Fibroblast of pulmonary artery (primary cell): ENCODE measurements at places on chromosomes 2 and 18.

GRCh38 chr18:78293540-78293939 lies 686.1 kb upstream of the SALL3 start:
- DNase-seq = no peak

DNA sequence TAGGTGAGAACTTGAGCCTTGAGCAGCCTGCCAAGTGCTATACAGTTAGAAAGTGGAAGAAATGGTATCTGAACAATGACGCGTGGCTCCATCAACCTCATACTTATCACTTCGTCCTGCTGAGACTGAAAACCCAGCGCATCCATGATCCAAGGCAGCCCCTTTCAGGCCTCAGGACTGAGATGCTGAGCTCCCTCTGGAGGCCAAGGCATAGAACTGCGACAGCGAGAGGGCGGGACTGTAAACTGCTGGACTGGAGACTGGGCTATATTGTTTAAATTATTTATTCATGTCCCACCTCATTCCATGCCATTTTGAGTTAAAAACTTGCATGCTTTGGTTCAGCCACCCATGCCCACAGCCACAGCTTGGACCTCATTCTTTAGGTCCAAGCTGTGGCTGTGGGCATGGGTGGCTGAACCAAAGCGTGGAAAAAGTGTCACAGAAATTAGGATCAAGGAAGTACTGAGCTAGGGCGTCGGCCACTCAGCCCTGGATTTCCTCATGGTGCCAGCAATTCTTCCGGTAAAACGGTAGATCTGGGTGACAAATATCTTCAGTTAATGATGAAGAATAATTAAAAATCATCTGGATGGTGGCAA lies 195.5 kb downstream of the L3MBTL4 start:
- DNase-seq = peak; percentile 64

DNA sequence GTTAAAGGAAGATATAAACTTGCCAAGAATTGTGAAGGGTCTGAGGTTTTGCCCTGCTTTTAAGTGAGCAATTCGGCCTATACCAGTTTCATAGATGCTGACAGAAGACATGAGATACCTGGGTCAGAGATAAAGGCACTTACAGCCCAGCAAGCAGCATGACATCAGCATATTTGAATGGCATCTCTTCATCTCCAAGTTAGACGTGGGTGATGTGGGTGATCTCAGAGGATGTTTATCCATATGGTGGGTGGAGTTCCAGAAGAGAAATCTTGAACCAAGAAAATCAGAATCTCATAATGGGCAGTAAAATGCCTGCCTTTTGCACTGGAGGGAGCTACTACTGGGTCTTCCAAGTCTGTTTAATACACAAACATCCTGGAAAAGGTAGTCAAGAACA lies 44.7 kb downstream of the GYPC start:
- peak; percentile 27 for DNase-seq

GRCh38 chr2:41267929-41268659 lies 779.7 kb upstream of the PKDCC start:
- no peak for DNase-seq

DNA sequence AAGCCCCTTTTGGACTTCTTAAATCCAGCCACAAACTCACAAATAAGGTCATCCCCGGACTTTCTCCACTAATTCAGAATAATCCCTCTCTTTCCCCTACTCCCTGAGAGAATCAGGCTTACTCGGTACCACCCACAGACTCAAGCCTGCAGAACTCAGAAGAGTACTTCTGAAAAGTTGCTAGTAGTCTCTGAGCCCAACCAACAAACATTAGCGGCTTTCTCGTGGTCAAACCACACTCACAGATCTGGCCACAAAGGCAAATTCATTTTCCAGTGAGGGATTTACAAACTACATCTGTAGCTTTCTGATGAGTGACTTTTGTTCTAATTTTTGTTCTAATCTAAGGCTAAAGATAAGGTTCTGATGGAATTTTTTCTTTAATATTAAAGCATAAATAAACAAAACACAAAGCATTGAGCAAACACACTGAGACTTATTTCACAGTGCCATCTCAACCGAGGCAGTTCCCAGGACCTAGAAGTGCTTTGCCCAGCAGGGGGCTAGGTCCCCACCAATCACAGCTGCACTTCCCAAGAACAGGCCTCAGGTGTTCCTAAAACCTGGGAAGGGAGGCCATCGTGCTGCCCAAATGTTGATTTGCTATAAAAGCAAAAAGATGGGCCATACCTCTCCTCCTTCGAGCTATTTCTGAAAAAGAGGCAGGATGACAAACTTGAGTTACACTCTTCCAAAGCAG lies 110.7 kb downstream of the COLEC12 start:
- peak; percentile 11 for DNase-seq

DNA sequence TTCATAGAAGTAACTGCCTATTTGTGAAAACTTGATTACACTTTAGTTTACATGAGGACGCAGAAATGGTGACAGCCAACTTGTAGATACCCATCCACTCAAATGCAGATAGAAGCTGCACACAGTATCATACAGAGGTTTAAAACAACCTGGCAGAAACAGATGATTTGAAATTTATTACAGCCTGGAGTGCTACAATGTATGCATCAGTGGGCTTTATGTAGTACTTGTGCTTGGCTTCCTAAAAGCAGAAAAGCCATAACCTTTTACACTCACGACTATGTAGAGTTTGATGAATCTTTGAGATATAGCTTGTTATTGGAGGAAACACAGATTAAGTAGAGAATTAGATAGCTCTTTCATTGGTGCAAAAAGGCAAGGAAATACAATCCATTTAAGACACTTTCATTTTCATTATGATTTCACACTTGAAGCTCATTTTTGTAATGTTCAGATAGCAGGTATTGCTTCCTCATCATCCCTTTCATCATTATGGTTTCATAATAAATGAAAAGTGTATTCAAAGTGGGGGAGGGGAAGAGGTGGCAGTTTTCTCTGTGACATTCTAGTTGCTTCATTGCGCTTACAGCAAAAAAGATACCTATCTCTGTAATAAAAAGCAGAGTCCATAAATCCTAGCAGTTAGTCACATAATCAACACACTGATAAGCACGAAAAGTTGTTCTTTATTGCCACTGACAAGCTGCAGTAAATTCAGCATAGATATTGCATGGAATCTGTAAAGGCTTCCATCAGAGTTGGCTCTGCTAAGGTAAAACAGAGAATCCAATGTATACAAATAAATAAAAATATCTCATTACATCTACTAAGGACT lies 789.8 kb upstream of the FSHR start:
- no peak for DNase-seq

DNA sequence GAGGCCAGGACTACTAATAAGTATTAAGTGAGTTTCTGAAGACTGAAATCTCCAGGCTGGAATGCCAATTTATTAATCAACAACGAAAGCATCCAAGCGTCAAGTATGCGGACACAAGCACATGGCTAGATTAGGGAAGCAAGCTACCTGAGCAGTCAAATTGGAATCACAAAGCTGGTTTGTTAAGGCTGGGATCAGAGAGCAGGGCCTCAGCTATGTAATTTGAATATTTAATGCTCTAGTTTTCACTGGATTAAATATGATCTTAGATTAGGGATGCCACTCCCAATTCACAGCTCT lies 5.7 kb downstream of the CCL20 start:
- DNase-seq = no peak

GRCh38 chr2:6359964-6360363 lies 505.7 kb downstream of the CMPK2 start:
- no peak for DNase-seq

DNA sequence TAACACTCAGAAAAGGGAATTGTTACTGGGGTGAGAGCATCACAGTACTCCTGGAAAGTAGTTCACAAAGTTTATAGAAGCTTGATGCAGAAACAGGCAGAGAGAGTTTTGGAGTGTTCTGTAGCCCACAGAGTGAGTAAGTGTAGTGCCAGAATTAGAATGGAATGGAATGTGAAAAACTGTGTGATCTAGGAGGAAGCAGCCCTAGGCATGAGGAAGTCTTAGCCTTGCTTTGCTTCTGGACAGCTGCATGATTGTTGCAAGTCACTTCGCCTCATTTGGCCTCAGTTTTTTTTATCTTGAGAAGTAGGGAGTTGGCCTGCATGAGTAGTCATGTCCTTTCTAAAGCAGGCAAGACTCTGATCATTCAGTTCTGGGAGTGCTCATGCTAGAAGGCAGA lies 10.9 kb downstream of the SERPINB12 start:
- peak; percentile 62 for DNase-seq

DNA sequence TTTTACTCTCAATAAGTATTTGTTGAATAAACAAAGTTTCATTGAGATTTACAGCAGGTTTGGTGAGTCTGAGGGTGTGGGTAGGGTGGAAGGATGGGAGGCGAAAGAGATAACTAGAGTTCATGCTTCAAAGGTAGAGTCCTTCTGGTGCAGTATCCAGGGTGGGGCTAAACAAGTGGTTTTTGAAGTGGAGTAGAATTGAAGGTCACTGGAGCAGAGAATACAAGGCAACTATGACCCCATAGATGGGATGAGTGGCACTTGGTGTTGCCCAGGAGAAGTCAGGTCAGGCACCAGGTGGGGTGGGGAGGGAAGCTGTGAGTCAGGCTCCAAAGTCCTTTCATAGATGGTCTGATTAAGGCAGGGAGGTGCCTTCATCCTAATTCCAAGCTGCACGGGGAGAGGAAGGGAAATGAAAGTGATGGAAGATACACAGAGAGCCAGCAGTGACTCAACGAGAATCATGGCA lies 6.6 kb upstream of the CAB39 start:
- no peak for DNase-seq

DNA sequence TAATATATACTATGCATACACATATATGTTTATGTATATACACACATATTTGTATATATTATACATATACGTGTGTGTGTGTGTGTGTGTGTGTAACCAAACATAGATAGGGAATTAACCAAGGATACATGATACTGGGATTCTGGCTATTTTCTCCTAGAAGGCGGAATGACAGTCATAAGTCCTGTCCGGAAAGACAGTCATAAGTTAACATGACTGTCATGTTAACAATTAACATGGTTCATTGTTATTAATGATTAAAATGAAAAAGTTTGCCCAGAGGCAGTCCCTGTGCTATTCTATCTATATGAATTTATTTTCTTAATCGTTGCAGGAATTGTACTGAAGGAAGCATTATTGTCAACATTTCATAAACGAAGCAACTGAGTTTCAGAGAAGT lies 450.7 kb upstream of the NXPH2 start:
- no peak for DNase-seq

DNA sequence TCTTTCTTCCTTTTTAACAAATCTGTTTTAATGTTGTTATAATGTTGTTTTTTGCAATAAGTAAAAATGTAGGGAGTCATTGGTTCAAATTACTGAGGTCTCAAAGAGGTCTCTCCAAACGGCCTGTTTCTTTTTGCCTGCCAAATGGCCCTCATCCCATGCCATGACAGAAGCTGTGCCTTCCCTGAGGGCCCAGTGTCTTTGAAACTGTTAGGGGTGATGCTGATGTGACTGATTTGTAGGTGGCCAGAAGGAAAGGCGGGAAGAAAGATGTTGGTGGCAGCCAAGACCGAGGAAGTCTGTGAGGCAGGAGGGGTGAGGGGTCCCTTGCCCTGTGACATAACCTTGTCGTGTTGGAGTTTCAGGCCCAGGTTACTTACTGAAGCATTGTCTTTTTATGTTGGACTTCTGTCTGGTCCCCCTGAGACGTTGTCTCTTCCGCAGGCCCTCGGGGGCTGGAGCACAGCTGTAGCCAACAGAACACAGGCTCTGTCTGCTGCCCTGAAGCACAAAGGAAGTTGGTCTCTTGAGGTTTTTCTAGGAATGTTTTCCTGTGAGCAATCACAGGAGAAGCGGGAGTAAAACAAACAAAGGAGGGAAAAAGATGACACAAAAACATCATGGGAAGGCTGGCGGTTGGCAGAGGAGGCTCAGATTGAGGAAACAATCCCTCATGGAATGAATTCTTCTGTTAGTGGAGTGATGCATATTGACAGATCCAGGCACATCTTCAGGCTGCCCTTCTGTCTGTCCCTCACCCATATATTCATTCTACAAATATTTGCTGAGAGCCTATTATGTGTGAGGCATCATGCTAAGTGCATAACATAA lies 4.9 kb upstream of the ST3GAL5 start:
- peak; percentile 79 for DNase-seq

- DNase-seq = no peak
Observed at GRCh38 chr2:218432676-218433365, 13.9 kb downstream of the VIL1 start.

DNA sequence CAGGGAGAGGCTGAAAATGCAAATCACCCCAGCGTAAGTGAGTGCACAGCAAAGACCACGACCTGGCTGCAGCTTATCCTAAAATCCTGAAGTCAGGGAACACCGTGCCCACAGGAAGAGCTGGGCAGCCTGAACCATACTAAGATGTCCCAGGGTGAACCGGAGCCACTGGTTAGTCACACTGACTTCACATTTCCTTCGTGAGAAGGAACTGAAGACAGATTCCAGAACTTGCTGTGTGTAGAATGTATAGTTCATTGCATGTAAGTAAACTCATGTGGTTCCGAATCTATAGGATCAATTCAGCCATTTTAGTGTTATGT lies 84.6 kb upstream of the NDUFV2 start:
- no peak for DNase-seq

DNA sequence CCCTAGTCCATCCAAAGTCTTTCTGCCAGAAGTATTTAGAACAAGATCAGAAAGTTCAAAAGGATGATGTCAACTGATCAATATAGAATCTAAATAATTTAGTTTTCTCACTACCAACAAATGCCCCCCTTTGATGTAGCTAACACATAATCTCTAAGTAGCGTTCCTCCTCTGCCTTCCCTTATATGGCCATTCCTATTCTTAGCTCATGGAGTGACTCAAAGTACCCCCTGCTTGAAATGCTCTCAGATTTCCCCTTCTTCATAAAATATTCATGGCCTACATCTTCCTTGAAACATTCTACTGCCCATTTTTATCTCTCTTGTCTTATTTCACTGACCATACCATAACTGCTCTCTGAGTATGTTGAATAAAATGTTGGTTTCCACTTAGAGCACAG lies 151.5 kb downstream of the UPP2 start:
- no peak for DNase-seq

GRCh38 chr2:154143105-154143504 lies 271.4 kb downstream of the GALNT13 start:
- no peak for DNase-seq

GRCh38 chr2:215423928-215424540 lies 11.8 kb downstream of the FN1 start:
- DNase-seq = peak; percentile 63

DNA sequence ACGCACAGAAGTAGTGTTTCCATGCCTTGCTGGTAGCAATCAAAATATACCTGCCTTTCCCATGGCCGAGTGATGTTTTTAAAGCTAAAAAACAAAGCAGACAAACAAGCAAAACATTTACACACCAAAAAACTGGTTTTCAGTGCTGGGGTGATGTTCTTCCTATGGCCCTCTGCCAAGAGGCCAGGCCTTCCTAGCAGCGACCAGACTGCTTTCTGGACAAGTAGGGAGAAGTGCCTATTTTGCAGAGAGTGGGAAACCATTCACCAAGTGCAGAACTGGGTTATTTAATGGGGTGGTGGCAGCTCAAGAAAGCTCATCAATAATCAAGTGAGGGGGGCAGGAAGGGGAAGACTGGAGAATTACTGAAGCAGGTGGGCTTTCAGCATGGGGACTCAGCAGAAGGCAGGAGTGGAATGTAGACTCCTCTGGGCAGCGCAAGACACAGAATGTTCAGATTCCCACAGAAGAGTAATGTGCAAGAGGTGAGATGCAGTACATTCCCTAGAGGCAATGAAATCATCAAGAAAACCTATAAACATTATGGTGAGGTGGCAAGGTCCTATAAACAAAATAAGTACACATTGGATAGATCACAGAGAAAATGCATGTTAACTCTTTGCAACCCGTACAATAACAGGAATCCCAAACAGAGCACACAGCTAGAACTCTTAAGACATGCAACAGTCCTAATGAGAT lies 44.0 kb downstream of the CPO start:
- no peak for DNase-seq

- DNase-seq = peak; percentile 16
Observed at GRCh38 chr2:112959109-112959812, 18.5 kb upstream of the IL36G start.

GRCh38 chr2:233247744-233248143 lies 3.7 kb upstream of the ATG16L1 start:
- peak; percentile 45 for DNase-seq
